ENCODE measurements at places on chromosomes 3 and 15. TPM values are rescaled to one million over a fixed set of nuclear protein-coding genes. Genes with fewer than 3 reads are reported as not detected.

DNA sequence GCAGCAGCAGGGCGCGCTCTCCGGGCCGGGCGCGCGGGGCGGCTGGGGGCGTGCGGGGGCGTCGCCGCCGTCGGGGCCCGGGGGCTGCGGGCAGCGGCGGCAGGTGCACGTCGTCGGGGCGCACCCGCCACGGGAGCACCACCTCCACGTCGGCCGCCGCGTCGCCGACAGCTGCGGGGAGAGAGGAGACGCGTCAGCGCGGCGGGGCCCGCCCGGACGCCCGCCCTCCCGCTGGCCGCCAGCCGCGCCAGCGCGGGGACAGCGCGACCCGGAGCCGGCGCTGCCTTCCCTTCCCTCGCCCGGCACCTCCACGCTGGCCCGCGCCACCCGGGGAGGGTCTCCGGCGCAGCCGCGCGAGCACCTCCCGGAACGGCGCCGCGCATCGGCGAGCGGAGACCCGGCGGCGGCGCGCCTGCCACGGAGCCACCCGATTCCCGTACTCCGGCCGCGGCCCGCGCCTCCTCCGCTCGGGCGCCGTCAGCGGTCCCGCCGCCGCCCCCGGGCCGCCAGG lies 481 bp downstream of the ADAMTS17 start:
- no peak for DNase-seq

DNA sequence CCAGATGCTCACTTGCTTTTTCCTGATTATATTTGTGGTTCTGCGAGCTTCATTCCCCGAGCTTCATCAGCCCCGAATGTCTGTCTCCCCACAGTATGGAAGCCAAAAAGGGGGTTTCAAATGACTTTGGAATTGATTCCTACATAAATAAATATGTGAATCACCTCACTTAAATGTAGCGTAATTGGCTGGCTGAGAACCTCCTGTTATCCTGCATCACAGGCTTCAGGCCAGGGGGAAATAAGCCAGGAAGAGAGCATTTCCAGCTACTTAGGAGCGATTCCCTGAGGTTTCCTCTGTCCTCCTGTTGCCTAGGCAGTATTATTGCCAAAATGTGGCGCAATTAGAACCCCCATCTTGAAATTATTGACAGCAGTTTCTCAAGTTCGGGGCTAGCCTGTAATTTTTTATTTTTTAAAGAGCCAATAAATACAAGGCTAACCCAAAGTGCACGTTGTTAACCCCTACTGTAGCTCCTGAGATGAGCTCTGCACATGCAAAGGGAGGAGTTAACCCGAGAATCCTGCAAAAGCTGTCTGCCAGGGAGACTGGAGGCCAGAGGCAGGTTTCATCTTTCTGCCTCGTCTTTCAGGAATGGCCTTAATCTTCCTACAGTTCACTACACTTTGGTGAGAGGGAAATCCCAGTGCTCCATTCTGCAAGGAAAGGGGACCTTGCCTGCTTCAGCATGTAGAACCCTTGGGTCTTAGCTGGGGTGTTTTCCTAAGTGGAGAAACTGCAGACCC lies 148.2 kb downstream of the ADAMTS9 start:
- DNase-seq = no peak

FETUB gene
- polyA plus RNA-seq = not detected

ST8SIA2 gene
- polyA plus RNA-seq = 0.62 TPM
